ENCODE measurements at places on chromosomes 3 and 15.

GRCh38 chr3:112634786-112635541 lies 6.0 kb downstream of the CCDC80 start:
- DNase-seq: no peak

DNA sequence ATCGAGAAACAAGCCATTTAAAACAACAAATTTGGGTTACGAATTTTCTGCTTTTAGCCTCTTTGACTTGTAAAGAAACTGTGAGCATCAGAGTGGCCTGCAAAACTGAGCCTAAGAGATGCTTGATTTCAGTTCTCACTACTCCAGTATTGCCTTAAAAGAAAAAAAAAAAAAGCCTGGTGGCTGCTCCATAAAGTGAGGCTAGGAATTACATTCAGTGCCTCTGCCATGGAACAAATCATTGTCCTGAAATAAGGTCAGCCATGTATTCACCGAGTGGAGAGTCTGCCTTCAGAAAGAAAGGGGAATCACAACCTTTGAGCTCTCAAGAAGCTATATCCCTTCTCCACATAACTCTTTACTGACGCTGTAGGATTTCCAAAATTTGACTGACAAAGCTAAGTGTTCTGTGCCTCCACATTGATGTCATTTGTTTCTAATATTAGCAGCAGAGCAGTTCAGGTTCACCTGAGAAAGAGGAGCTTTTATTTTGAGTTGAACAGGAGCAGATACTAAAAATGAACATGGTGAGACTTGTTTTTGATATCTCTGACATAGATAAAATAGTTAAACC lies 137.3 kb downstream of the SSR3 start:
- DNase-seq: no peak

DNA sequence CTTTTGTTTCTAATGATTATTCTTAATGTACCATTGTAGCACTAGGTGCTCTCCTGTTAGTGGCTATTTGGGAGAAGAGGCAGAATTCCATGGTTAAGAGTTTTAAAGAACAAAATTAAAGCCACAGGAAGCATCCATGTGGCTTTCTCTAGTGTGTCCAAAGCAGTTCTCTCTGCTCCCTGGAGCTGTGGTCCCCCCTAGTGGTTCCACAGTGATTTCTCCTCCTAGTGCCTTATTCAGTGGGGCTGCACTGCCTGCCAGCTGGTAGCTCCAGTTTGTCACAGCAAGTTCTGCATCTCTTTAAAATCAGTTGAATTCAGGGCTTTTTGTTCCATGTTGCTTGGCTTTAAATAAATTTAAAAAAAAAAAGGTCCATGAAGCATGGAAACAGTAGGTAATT lies 39.6 kb upstream of the FAM98B start:
- peak; percentile 46 for DNase-seq

GRCh38 chr3:167882057-167882667 lies 146.6 kb downstream of the SERPINI1 start:
- peak; percentile 3 for DNase-seq

DNA sequence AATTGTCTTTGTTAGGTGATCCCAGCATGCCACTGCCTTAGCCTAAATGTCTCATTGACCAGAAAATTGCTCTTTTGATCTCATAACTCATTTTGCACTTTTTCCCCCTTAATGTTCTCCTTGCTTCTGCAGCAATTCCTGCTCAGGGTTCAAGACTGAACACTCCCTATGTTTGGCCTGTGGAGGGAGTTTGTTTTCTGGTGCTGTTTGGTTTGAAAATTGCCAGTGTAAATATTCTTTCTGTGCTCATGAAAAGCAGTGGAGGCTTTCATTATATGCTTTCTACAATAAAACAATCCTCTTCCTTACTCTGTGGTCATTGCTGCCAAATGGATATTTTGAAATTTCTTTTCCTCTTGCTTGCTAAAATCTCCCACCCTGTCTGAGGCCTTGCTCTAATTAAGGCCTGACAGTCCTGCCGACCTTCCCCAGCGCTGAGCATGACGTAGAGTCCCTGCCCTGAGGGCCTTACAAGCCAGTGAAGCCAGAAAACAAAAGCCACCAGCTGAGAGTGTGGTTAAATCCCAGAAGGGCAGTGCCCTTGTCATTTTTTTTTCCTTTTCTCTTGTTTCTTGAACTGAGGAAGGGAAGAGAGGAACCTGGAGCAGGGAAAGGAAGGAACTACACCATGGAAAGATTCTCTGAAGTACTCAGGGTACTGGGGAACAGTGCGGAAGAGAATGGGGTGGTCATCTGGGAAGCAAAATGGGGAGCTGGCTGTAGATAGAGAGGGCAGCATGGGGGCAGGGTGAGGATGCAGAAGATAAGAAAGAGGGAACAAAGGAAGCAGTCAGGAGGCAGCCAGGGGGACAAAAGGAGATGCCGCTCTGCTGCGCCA lies 24.8 kb downstream of the ZBTB38 start:
- no peak for DNase-seq

DNA sequence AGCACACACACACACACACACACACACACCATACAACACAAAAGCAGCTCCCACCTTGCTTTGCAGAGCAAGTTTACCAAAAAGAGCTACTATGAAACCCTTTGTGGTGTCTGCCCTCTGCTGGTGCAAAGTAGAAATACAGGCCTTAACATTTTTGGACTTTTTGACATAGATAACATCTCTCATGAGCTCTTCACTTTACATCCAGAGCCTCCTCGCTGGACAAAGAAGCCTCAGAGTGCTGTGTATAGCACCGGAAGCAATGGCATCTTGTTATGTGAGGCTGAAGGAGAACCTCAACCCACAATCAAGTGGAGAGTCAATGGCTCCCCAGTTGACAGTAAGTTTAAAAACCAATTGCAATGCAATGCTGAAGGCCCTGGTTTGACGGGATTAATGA lies 157.9 kb downstream of the CHL1 start:
- DNase-seq: peak; percentile 29

DNA sequence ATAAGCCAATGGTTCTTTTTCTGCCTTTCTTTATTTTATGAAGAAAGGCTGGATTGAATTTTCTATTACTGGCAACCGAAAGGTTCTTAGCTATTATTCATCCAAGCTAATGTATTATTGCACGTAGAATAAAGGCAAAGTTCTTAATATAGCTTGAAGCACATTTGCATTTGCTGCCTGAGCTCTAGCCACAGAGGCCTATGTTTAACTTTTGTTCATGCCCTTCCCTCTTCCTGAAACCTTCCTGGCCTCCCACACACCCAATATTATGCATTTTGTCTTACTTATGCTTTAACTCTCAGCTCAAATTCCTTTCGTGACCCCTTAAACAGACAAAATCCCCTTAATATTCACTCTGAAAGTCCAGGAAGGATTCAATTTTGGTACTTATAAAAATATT lies 71.0 kb upstream of the ZNF280D start:
- no peak for DNase-seq

- no peak for DNase-seq
Measured at GRCh38 chr3:107892955-107893624, 197.7 kb downstream of the CD47 start.

- DNase-seq: no peak
Measured at GRCh38 chr3:149247008-149247710, 25.5 kb upstream of the CP start.

DNA sequence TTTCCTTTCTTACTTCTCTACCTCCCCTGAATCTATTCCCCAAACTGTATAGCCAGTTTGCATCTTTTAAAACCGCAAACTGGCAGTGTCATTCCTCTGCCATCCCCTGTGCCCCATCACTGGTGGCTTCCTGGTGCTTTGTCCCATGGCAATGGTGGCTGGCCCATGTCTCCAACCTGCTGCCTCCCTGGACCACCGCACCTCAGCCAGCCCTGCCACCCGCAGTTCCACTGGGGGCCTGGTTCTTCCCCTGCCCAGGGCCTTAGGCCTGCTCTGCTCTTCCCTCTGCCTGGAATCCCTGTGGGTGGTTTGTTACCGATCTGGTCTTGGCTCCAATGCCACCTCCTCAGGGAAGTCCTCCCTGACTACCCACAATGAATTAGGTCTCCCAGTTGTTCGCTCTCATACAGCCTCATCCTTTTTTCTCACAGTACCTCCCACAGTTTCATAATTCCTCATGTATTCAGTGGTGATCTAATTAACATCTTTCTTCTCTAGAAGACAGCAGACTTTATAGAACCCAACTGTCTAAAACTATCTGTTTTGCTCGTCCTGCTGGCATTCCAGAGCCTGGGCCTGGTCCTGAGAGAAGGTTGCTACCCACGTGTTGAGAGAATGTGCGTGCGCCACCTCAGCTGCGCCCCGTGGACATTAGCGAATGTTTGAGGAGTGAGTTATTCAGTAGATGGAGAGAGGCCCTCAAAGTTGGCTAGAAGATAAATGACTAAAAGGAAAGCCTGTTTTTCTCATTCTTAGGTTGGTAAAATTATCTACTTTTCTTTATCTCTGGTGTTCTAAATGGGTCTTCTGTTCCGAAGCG lies 130.1 kb downstream of the DNAJB8 start:
- no peak for DNase-seq

DNA sequence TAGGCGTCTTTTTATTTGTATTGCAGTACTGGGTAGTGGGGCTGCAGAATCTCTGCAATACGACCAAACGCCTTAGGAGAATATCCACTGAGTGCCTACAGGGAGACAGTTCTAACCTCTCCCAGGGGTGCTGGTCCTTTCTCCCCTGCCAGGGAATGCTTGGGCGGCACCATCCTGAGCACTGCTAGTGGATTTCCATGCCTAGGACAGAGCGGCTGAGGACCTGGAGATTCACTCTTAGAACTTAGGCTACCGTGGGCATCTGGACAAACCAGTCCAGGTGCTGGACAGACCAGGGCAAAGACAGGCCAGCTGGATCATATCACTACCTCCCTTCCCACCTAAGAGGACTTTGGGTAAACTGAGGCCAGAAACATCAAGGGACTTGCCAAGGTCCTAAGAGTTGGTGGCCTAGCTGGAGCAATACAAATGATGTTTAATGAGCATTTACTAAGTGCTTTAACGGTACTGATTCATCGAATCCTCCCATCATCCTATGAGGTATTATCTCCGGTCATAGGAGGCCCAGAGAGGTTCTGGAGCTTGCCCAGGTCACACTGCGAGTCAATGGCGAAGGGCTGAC lies 902 bp downstream of the TMEM44 start:
- DNase-seq: no peak

GRCh38 chr3:94873751-94874150 lies 810.9 kb downstream of the NSUN3 start:
- DNase-seq: no peak

- no peak for DNase-seq
Measured at GRCh38 chr3:179166561-179167201, 18.5 kb downstream of the PIK3CA start.

DNA sequence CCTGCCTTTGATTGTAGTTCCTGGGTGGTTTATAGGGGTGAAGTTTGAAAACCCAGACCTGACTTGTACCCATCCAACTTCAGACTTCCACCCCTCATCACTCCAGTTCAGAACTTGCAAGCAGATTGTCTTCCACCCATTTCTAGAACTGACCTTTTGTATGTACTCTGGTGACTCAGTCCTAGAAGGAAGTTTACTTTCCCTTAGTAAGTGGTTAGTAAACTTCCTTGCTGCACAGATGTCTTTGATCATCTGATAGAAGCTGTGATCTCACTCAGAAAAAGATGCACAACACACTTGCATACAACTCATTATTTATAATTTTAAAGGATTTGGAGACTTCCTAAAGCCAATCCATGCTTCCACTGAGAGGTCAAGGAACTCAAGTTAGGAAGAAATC lies 368.0 kb downstream of the MFSD1 start:
- DNase-seq: peak; percentile 45

GRCh38 chr3:188390343-188390718 lies 236.4 kb downstream of the LPP start:
- DNase-seq: no peak

- DNase-seq: no peak
Measured at GRCh38 chr15:84904419-84904818, 20.0 kb downstream of the SLC28A1 start.

- no peak for DNase-seq
Measured at GRCh38 chr3:25423780-25424588, 4.1 kb upstream of the RARB start.

- DNase-seq: no peak
Measured at GRCh38 chr3:22159004-22159695, 408.1 kb upstream of the ZNF385D start.

- DNase-seq: no peak
Measured at GRCh38 chr3:17075907-17076306, 191.2 kb downstream of the PLCL2 start.

DNA sequence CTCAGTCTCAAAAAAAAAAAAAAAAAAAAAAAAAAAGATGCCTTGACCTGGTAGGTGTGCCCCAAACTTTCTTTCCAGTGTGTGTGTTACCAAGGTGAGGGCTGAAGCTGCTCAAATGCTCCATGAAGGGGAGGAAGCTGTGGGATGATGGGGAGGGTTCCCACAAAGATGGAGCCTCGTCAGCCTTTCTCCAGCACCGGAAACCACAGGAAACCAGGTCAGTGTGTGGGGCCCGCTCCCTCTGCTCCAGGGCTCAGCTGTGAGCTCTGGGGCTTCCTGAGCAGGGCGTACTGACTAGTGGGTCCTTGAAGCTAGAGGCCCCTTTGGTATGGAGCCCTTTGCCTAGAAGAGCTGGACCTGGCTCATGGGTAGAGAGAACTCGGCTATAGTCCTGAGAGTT lies 681 bp upstream of the IL17RE start:
- no peak for DNase-seq

DNA sequence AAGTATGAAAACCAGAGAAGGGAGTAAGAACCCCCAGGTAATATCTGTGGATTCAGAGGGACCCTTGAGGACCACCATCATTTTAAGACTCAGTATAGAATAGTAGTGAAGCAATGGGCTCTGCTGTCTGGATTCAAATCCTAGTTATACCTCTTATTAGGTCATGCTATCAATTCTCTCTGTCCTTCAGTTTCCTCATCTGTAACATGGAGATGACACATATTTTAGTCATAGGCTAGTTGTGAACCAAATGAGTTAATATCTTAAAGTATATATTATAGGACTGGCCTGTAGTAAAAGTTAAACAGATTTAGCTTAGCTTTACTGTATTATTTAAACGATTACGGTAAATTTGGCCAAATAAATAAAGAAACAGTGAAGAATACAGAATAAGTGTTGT lies 177.3 kb upstream of the GOLIM4 start:
- no peak for DNase-seq

- no peak for DNase-seq
Measured at GRCh38 chr15:67190326-67190725, 64.1 kb downstream of the AAGAB start.

DNA sequence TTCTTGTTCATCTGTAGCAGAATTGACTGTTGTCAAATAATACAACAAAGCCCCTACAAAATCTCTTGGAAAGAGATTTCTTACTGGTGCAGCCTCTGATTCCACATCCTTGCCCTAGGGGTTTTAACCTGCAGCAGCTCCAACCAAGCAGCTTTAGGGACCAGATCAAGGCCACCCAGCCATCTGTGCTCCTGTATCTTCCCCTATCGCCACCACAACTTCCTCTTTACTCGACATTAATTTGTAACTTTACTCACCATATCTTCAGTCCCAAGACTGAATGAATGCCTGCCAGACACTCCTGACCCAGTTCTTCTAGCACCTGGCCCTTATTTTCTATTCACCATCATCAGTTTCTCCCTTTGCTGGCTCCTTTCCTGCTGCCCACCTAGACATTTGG lies 156.6 kb upstream of the IL12A start:
- DNase-seq: no peak

DNA sequence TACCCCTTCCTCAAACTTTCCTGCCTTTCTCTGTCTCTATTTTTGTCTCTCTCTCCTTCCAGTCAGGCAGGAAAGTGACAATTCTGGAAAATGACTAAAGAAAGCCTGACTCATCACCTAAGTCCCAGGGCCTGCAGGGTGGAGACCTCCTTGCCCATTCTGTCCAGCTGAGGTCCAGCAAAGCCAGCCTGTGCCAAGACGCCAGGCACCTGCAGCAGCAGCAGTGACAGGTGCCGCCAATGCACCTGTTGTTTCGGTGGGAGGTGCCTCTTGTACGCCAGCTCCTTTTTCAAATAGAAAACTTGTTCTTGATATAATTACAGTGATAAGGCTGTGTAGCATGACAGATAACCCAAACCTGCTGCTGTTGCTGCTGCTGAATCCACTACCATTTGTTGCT lies 501.3 kb downstream of the NTRK3 start:
- no peak for DNase-seq
